ENCODE measurements at places on chromosomes 5 and 9.

GRCh38 chr5:74538206-74538661, 102.3 kb downstream of the ENC1 start:
- DNase-seq = no peak

- DNase-seq = no peak
These were observed 193.9 kb downstream of the MEF2C start for GRCh38 chr5:88688984-88689667.

- no peak for DNase-seq
These were observed 19.5 kb downstream of the MORN5 start for GRCh38 chr9:122179054-122179689.

GRCh38 chr5:43268188-43268820, 44.9 kb downstream of the HMGCS1 start:
- no peak for DNase-seq

DNA sequence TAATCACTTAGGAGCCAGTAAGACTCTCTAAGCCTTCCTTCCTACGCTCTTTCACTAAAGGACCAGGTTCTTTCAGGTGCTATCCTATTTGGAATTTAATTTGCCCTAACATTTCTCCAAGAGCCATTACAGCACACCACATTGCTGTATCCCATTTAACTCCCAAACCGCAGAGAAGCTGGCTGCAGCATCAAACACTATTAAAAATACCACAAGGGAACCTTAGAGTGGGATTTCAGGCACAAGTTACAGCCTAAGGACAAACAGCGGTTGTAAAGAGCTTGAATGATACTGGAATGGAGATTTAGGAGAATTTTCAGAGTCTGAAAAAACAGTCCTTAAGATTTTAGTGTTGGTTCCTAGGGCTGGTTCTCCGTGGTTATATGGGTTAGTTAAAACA, 566.4 kb downstream of the RAB3C start:
- DNase-seq = no peak

DNA sequence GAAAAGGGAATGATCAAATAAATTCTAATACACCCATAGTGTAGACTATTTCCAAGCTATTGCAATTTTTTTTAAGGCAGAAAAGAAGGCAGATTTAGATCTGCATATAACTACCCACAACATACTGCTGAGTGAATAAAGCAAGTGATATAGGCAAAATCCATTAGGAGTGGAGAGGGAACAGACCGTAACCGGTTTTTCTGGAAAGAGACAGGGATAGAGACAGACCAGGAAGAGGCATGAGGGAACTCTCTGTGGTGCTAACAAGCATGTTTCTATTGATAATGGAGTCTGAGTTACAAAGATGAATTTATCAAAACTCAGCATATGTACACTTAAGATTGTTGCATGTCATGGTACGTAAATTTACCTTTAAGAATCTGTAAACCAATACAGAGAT, 14.5 kb downstream of the ZDHHC21 start:
- no peak for DNase-seq

- no peak for DNase-seq
These were observed 329 bp downstream of the SYK start for GRCh38 chr9:90801973-90802322.

DNA sequence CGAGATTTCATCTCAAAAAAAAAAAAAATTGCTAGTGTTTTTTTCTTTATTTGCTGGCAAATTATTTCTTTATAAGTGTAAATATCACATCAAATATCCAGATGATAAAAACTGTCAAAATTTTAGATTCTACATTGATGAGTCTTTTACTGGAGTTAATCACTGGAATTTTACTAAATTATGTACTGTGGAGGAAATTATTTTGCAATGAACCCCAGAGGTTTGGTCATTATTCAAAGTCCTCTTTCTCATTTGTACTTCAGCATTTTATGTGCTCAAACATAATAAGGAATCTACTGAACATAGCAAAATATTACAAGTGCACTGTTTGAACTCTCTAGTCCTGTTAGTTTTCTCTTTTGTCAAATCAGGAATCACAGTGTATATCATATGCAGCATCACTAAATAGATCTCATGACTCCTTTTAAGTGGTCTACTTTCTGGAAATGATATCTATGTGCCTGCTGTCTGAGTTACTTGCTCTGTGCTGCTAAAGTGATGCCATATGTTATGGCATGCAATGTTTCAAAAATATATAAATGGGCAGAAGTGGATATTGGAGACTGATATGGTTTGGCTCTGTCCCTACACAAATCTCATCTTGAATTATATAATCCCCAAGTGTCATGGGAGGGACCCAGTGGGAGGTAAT, 18.0 kb downstream of the OTULINL start:
- DNase-seq = no peak

GRCh38 chr5:139946440-139946839, 96.7 kb downstream of the NRG2 start:
- no peak for DNase-seq

- DNase-seq = peak; percentile 41
These were observed 3.9 kb downstream of the GABRA1 start for GRCh38 chr5:161851691-161852299.

- no peak for DNase-seq
These were observed 34.4 kb downstream of the TTLL11 start for GRCh38 chr9:122058709-122059108.

GRCh38 chr5:16081376-16081955, 98.1 kb downstream of the MARCHF11 start:
- no peak for DNase-seq

DNA sequence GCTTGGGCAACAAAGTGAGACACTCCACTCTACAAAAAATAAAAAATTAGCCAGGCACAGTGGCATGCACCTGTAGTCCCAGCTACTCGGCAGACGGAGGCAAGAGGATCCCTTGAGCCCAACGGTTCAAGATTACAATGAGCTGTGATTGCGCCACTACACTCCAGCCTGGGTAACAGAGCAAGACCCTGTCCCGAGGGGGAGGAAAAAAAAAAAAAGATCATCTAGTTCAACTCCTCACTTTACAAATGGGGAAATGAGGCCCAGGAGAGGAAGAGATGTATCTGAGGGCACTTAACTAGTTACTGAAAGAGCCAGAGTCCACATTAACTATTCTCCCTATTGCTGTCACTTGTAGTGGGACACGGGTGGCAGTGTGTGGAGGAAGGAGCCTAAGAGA, 13.8 kb downstream of the PDCL start:
- DNase-seq = no peak

GRCh38 chr9:70007831-70008230, 35.8 kb upstream of the MAMDC2 start:
- DNase-seq = no peak

- DNase-seq = no peak
These were observed 65.8 kb downstream of the ISL1 start for GRCh38 chr5:51449026-51449425.

DNA sequence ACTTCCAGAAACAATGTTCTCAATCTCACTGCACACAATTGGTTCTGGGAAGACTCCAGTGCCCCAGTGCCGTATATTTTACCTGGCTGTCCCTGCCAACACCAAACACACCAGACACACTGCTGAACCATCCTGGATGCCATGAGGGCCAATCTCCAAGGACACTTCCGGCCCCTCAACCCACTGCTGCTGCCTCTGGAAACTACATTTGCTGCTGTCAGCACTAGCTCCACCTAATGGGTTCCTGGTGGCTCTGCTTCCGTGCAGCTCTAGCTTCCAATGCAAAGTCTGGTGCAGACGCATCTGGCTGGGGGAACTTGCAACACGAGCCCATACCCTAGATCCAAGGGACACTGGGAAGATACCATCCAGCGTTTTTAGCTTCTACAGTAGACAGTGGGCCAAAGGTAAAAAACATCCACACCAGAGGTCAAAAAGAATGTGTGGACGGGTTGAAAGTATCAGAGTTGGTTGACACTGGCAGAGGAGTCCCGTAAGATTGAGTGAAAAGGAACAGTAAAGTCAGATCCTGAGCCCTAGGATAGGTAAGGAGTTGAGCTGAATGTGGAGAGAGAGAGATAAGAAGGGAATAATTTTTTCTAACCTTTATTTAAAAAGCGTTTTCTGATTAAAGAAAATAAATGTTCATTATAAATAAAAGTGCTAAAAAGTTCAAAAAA, 99.7 kb upstream of the KIF2A start:
- DNase-seq = no peak

Measured in cerebellar nuclear complex (tissue), 1 donor.